ENCODE measurements at places on chromosomes 2 and 18.

- no peak for DNase-seq
Measured at GRCh38 chr2:163266772-163267171, 428.2 kb upstream of the KCNH7 start.

GRCh38 chr18:31576670-31577069 is 15.0 kb upstream of the TTR start:
- DNase-seq: no peak

DNA sequence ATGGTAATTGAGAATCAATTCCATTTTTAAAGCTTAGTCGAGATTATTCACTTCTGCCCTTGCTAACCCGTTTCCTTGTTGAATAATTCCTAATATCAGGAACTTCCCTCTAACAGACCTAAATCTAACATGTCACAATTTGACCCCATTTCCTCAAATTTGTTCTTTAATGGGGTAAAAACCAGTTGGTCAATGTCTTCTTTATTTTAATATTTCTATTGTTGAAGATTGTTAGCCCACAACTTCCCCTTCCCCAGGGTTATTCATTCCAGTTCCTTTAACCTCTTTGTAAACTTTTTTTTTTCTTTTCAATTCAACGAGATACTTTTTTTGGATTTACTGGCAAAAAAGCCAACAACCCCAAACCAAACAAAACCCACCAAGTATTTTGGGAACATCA is 7.3 kb downstream of the TNFRSF11A start:
- DNase-seq: no peak

DNA sequence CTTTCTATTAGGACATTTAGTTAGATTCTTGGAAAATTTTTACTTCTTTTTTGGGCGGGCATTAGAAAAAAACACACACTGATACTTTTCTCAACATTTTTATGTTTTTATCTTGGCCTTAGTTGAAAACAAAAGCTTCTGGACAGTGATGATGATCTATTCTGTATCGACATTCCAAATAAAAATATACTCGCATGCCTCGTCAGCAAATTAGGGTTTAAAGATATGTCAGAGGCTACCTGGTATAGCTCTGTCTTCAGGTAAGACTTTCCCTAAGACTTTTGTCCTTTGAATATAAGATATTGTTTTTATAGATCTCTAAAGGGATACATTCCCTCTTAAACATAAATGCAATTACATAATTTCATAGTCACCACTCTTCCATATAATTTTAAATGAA is 816.8 kb downstream of the LRP1B start:
- DNase-seq: no peak

DNA sequence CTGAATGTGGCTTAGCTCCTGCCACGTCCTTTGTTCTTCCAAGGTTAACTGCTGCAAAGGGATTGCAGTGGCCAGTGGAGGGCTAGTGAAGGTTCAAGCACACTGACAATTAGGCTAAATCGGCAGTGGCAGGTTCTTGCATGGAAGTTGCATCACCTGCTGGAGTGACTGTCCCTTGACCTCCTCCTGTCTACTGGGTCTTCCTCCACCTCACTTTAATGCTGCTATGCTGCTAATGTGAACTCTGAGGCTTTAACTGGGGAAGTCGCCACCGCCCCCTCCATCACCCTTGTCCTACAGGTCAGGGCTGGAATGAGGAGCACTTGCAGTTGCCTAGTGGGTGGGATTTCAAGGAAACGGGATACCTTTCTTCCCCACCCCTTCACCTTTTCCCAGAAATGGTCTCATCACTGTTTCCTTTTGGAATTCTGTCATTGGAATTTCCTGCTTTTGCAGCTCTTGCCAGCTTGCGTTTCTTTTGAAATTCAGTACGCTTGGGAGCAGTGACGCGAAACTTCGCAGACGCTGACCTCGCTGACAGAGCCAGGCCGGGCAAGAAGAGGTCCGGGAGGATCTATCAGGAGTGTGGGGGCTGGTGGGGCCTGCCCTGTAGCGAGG is 150.3 kb downstream of the SH3RF3 start:
- no peak for DNase-seq

DNA sequence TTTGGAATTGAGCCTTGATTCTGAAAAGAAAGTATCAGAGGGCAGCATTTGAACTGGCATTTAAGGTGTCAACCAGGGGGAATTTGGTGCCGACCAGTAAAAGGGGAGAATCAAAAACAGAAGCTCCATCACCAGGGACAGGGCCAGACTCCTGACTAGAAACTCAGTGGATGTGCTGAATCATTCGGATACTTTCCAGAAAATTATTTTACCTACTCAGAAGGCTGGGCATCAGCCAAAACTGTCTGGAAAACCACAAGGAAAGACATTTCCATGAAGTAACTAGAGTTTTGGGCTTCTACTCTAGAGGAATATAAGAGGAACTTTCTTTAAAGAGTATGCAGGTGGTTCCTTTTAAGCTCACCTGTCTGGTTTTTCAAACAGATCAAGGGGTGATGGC is 756.6 kb downstream of the RNF144A start:
- DNase-seq: no peak

- DNase-seq: no peak
Measured at GRCh38 chr2:202841090-202841867, 30.3 kb downstream of the ICA1L start.

DNA sequence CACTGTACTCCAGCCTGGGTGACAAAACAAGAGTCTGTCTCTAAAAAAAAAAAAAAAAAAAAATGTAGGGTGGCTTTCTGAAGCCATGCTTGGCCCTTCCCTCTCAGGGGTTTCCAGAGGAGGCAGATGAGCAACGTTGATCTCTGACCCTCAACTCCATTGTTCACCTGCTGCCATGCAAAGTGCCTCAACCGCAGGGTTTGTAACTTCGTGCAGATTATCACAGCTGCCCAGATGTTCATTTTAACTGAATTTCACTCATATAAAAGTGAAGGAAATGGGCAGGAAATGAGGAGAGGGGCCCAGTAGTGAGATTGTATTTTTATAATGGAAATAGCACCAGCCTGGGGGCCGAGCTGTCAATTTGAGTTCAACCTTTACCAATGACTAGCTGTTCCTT is 14.9 kb upstream of the B3GNT2 start:
- no peak for DNase-seq

DNA sequence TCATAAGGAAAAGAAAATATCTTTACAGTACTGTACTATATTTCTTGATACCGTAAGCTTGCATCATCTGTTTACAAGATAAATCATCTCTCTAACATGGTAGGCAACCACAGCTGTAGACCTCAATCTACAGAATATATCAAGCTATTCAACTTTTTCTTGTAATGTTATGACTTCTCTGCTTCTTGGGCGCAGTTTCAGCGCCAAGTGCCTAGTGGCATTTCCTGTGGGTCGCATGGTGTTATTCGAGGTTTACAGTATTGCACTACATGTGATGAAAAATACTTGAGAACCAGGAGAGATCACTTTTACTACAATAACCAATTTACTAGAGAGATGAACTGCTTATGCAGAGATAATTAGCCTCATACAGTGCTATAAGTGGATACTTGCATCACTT is 34.0 kb upstream of the SESTD1 start:
- DNase-seq: no peak

GRCh38 chr2:143530758-143531157 is 401.5 kb downstream of the ARHGAP15 start:
- no peak for DNase-seq

DNA sequence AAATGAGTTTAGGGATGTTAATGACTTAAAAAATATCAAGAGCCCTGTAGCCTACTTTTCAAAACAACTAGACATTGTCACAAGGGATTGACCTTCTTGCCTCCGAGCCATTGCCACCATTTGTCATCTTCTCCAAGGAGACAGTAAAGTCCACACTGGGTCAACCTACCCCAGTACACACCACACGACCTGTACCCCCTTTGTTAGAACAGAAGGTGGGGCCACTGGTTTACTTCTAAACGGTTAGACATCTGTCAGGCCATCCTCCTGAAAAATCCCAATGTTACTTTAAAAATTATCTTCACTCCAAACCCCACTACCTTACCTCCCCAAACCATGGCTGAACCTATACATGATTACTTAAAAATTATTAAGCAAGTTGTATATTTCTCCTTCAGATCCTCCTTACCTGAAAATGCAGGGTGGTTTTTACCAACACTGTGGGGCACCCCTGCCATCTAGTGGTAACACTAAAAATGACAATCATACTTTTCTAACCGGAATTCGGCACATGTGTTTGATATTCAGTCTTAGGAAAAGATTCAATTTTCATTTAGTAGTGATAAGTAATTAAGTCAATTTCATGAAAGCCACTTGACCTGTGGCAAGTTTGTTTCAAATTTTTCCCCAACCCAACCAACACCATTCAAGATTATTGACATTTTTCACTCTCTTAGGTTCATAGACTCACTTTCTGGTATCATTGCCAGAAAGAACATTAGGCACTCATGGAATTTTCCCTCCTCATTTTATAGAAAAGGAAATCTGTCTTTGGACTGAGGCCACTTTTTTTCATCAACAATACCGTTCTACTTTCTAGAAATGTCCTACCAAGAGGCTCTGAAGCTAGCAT is 265.3 kb upstream of the PKDCC start:
- DNase-seq: peak; percentile 8

- no peak for DNase-seq
Measured at GRCh38 chr2:71634567-71634966, 181.2 kb downstream of the DYSF start.

DNA sequence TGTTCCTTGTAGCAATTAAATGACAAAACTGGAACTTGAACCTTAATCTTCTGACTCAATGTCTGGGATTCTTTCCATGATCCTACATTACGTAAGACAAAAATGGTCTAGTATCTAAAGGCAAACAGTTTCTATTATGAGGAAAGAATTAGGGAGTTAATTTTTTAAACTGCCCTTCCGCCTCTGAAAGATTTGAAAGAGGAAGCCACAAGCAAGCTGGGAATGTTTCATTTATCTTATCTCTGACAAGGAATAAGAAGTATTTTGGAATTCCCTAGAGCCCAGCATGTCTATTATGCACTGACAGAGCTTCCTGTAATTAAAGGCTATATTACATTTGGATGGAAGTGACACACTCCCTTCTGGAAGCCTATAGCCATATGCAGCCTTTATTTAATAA is 558.8 kb upstream of the CDH2 start:
- no peak for DNase-seq

- no peak for DNase-seq
Measured at GRCh38 chr2:113831161-113831560, 58.7 kb upstream of the ACTR3 start.

- no peak for DNase-seq
Measured at GRCh38 chr2:130864830-130865800, 28.4 kb downstream of the ARHGEF4 start.

- no peak for DNase-seq
Measured at GRCh38 chr18:6021306-6022073, 126.2 kb upstream of the TMEM200C start.

GRCh38 chr2:9983401-9984216 is 32.1 kb downstream of the GRHL1 start:
- no peak for DNase-seq

- no peak for DNase-seq
Measured at GRCh38 chr2:67142071-67142470, 255.1 kb upstream of the ETAA1 start.

DNA sequence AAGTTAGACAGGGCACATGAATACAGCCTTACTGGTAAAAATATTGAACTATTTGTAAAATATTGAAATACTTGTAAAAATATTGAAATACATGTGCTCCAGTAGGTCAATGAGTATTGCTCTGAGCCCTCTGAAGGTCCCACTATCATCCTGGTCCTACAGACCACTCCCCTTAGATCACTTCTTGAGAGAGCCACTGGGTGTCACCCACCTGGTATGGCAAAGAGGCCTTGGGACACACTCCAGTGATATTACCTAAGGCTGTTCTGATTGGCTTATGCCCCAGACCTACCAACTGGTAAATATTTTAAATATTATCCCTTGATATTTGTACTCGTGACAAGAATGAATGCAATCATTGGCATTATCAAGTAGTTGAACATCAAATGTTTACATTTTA is 5.0 kb downstream of the THSD7B start:
- DNase-seq: no peak

DNA sequence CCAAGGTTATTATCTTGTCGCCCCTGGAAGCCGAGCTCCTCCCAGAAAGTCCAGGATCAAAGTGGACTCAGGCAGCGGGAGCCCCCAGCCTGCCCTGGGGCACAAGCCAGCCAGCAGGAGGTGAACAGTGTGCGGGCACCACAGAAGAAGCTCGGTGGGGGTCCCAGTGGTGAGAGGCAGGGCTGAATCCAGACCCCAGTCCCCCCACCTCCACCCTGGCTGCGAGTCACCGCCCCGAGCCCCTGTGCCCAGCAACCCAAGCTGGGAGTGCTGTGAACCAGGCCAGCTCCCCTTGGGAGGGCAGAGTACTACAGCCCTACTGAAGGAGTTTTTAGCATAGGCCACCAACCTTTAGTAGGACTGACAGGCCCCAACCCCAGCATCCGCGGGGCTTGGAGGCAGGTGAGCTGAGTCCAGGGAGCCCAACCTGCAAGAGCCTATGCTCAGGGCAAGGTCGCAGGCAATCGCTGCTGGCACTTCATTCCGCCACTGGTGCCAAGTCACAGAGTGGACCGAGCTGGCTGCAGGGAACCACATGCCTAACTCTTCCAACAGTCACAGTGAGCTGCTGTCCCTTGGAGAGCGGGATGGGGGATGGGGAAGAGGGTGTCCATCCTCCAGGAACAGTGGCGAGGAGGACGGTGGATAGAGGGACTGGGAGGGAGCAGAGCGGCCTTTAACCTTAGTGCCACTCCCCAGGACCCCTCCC is 3.0 kb downstream of the PIEZO2 start:
- no peak for DNase-seq

DNA sequence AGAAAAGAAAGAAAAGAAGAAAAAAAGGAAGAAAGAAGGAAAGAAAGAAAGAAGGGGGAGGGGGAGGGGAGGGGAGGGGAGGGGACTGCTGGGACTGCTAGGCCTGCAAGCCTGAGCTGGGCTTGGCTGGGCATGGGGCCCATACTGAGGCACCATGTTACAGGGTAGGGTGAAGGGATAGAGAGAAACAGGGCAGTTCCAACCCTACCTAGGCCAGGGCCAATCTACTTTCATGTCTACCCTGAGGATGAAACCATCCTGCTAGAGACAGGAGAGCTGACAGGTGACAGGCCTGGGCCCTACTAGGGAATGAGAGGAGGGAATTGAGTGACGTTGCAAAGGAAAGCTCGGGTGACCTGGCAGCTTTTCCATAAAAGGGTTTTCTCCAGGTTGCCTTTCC is 41.7 kb downstream of the TEX44 start:
- no peak for DNase-seq

- no peak for DNase-seq
Measured at GRCh38 chr2:30270166-30270565, 38.8 kb downstream of the LBH start.

DNA sequence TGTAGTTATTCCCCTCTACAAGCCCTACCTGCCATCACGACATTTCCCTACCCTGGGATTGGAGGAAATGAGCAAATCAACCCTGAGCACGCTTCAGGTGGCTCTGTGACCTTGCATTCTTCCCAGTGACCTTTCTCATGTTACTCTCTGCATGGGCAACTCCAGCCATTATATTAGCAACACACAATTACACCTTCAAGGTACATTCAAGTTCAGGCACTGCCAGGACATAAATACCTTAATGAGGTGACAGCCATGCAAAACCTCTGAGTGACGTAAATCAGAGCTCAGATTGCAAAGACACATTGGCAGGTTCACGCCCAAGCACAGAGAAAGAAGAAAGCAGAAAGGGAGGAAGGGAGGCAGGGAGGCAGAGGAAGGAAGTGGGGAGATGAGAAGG is 68.7 kb upstream of the ALK start:
- DNase-seq: no peak

Measured in activated CD4-positive, alpha-beta T cell treated with anti-CD3 and anti-CD28 coated beads for 24 hours (primary cell).